Activated CD4-positive, alpha-beta T cell treated with anti-CD3 and anti-CD28 coated beads, Interleukin-10, Interleukin-2, amounts not matched to agents 100 ng/mL and 50 ng/mL, durations not matched to agents 16 hours and 8 hours (primary cell): ENCODE measurements at places on chromosomes 5 and 9.

GRCh38 chr5:154995679-154996078, 17.9 kb upstream of the KIF4B start:
- no peak for DNase-seq

DNA sequence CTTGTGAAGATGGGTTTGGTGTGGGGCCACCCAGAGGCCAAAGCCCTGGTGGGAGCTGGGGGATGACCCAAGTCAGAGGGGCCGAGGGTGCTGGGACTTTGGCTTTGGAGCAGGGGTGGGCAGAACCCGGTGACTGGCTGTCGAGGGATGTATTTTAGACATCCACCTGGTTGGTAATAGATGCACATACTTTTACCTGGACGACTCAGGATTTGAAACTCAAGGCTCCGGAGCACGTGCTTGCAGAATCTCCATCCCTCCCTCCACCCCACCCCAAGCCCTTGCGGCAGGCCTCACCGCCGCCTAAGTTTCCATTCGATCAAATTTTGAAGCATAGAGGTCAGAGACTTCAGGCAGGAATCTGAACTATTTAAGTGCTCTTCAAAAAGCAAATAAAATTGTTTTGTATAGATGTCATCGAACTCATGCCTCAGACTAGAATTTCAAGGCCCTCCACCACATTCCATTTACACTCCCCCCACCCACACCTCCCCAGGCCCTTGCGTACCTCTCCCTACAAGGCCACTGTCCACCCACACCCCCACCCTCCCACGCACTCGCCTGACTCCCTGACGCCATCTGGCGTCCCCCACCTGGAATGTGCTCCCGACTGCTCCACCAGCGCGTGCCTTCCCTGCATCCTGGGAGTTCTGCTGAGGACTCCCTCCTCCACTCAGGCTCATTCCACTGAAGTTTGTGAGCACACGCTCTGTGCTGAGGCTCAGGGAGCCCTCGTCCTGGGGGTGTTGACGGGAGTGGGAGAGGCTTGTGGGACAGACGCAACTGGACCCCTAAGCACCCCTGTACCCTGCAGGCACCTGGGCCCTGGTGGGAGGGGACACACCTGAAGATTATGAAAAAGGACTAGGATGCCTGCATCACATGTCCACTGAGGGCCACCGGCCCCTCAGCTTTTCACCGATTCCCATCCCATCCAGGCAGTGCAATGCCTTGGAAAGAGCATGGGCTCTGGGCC, 56.4 kb upstream of the RPL26L1 start:
- DNase-seq = no peak

GRCh38 chr5:34737731-34738130, 81.6 kb downstream of the RAI14 start:
- DNase-seq = no peak

DNA sequence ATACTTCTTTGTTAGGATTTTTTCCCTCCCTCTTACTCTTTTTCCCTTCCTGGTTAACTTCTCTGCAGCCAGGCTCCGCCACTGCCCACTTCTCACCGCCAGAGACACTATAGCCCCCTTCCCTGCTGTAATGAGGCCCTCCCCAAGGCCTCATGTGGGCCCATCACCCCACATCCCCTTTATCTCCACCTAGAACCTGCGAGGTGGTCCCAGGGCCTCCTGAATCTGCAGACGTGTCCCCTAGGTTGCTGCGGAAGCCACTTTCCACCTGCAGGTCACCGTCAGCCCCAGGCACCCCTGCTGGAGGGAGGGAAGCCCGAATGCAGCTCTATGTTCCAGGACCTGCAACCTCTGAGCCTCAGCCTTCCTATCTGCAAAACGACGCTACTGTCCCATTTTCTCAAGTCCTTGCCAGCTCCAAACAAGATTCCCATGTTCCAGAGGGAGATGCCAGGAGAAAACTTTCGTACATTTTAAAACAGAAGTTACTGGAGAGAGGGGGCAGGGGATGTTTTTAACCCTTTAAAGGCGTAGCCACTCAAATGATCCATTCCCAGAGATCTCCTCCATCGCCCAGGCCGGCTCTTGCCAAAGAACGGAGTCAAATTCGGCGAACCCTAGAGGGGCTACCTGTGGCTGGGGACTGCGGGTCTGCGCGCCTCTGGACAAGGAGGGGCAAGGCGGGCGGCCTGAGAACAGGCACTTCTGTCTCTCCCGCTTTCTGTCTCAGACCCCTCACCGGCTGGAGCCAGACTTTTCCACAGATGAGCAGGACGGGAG, 929 bp downstream of the SH3PXD2B start:
- DNase-seq = no peak

DNA sequence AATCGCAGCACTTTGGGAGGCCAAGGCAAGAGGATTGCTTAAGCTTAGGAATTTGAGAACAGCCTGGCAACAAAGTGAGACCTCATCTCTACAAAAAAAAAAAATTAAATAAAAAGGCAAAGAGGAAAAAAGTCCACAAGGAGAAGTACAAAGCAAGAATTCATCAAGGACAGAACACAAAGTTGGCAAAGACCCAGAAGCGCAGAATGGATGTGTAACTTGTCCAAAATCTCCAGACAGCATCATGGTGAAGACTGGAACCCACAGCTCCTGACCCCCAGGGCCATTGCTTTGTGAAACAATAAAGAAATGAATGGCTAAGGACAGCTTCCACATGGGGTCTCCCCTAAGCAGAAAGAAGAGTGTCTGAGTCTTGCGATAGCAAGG, 7.8 kb downstream of the HSD17B3 start:
- DNase-seq = no peak

GRCh38 chr5:148833122-148833521, 6.7 kb downstream of the ADRB2 start:
- no peak for DNase-seq

- DNase-seq = no peak
Measured at GRCh38 chr5:86152988-86153560, 464.7 kb upstream of the COX7C start.

- no peak for DNase-seq
Measured at GRCh38 chr9:80926611-80927010, 762.7 kb downstream of the TLE1 start.

GRCh38 chr5:131382407-131383395, 118.8 kb downstream of the CDC42SE2 start:
- DNase-seq = peak; percentile 94

DNA sequence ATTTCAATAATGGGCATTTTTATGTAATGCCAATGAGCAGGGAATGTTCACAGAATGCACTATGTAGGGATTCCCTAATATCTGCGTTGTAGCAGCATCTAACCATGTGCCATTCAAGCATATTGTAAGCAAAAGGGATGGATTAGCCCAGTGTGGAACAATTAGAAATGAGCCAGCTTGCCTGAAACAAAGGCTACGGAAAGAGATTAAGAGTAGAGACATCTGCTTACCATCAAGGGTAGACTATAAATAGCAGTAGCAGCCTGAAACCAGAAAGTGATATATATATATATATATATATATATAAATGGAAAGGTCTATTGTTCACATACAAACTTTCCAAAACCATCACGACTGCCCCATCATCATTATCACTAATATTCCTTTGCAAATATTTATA, 31.9 kb upstream of the CEP120 start:
- DNase-seq = no peak

DNA sequence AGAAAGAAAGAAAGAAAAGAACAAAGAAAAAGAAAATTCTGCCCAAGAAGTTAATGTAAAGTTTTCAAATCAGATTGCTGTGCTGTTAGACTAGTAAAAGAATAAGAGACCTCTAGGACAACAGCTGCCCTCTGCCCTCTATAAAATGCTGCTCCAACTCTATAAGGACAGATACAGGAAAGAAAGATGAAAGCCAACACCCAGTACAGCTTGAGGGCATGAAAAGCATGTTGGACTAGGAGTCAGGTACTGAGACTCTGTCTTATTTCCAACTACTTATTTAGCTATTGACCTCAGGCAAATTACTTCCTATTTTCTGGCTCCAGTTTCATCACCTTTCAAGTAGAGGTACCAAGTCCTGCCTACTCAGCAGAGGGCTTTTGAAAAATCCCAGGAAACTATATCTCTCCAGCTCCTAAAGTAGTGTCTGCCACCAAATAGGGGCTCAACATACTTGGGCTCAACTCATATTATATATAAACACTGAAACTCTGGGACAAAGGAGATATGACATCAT, 5.7 kb downstream of the HBEGF start:
- no peak for DNase-seq

DNA sequence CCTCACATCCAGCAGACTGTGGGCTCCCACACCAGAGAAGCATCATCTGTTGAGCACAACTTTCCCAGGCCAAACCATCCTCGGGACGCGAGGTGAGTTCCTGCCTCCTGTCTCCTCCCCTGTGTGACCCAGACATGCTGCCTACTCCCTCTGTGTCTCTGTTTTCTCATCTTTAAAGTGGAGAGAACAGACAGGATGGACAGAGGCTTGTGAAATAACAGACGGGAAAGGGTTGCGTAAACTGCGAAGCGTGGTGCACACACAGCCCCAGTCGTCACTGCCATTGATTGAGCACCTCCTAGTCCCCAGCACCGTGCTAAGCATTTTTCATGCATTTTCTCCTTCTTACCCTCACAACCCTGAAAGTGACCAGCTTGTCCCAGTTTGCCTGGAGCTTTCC, 52.1 kb upstream of the LMX1B start:
- DNase-seq = no peak

GRCh38 chr5:82796643-82797416, 280.4 kb downstream of the TMEM167A start:
- DNase-seq = no peak

DNA sequence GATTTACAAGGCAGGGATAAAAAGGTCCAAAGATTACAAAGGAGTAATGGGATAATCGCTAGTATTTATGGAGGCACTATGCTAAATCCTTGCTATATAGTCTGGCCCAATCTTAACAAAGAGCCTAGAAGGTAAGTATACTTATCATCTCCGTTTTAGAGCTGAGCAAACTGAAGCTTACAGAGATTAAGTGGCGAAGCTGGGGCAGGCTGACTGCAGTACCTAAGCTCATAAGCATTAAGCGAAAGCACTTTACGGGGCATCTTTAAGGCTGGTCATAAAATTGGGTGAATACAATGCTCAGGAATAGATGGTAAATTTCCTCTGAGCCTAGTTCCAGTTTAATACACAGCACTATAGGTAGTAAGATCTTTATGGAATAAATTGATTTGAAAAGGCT, 30.0 kb upstream of the ZNF366 start:
- DNase-seq = no peak

GRCh38 chr9:127979333-127980059, 1.3 kb downstream of the EEIG1 start:
- DNase-seq = peak; percentile 39

DNA sequence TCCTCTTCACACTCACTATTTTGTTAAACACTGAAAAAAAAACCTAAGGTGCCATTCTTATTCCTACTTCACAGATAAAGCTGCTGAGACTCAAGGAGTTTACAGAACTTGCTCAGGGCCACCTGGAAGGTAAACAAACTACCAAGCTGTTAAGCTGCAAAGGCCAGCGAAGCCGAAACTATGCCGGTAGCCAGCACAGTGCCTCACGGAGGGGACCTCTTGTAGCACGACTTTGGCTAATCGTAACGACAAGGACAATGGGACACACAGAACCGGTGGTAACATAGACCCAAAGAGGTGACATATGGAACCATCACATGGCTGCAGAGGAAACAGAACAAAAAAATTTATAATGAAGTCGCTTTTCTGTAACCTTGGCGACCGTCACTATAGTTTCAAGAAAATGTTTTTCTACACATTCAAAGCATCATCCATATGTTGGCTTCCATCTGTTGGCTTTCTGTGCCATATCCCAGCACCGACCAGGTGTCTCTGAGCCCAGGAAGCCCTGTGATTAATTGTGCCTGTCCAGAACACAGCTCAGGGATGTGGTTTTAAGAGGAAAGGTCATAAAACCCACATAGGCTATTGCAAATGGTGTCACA, 60.3 kb downstream of the S1PR3 start:
- DNase-seq = no peak

GRCh38 chr5:64822320-64822719, 53.6 kb downstream of the CWC27 start:
- no peak for DNase-seq

DNA sequence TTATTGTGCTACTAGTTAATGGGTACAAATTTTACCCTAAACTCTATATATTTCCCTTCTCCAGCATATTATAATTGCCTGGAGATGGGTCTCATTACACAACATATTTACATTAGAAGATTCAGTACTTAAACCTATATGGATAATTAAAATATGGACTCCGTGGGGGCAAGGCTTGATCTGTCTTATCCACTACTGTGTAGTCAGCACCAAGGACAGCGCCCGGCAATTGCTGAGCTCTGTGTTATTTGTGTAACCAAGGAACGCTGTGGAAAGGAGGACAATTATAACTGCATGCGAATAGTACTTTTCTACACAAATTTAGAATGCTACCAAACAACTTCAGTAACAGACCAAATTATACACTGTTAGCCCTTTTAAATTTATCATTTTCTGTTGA, 77.7 kb downstream of the DNAH5 start:
- peak; percentile 20 for DNase-seq

- DNase-seq = no peak
Measured at GRCh38 chr9:136029556-136029955, 65.5 kb downstream of the NACC2 start.

GRCh38 chr5:6755519-6755918, 42.3 kb downstream of the TENT4A start:
- no peak for DNase-seq

DNA sequence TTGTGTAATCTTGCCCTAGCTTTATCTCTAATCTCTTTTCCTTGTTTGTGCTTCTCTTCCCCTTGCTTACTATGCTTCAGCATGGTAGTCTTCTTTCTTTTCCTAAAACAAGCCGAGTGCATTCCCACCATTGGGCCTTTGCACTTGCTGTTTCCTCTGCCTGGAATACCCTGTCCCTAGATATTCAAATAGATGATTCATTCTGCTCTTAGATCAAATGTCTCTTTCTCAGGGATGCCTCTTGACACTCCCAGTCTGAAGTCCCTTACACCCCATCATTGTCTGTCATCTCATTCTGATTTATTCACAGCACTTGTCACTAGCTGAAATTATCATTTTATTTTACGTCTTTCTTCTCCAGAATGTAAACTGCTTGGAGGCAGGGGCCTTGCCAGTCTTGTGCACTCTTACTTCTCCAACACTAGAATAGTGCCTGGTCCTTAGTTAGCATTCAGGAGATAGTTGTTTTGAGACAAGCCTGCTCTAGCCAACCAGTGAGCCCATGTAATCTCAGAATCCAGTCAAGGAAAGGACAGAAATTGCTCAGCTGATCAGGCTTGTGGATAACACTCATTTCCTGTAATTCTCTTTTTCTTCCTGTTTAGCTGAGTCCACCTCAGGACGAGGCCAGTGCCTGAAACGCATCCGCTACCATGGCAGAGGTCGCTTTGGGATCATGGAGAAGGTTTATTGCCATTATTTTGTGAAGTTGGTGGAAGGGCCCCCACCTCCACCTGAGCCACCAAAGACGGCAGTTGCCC, 25.4 kb downstream of the MRPL22 start:
- DNase-seq = no peak
